Pons (tissue), 1 donor: ENCODE measurements at places on chromosomes 4 and X.

DNA sequence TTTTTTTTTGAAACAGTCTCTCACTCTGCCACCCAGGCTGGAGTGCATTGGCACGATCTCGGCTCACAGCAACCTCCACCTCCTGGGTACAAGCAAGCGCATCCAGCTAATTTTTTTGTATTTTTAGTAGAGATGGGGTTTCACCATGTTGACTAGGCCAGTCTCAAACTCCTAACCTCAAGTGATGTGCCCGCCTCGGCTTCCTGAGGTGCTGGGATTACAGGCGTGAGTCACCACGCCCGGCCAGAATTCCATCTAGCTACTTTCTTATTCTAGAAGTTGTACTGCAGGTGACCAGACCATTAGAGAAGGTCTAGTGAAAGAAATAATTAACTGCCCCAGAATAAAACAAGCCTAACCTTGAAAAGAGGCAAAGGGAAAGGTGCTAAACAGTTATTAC is 2.3 kb downstream of the LRBA start:
- no peak for DNase-seq

- DNase-seq = no peak
Measured at GRCh38 chr4:148292686-148293085, 149.5 kb downstream of the NR3C2 start.

GRCh38 chr4:71133491-71133890 is 140.0 kb downstream of the DCK start:
- DNase-seq = no peak

DNA sequence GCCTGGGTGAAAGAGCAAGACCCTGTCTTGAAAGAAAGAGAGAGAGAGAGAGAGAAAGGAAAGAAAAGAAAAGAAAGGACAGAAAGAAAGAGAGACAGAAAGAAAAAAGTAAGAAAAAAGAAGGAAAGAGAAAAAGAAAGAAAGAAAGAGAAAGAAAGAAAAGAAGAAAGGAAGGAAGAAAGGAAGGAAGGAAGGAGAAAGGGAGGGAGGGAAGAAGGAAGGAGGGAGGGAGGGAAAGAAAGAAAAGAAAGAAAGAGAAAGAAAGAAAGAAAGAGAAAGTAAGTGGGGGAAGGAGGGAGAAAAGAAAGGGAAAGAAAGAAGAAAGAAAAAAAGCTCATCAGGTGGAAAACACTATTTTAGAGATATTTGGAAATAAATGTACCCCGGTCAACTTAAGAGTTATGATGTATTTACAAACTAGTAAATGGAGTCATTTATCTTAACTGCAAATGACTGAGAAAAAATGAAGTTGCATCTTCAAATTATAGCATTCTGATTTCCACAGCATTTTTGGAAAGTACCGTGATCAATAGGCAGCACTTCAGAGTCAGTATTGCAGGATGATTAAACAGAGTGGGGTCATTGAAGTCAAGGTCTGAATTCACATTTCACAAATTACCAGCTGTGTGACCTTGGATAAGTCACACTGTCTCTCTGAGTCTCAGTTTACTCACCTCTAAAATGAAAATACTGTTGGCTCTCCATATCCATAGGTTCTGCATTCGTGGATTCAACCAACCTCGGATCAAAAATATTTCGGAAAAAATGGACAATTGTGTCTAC is 64.1 kb upstream of the SMAD1 start:
- no peak for DNase-seq

GRCh38 chrX:17471121-17471520 is 96.1 kb downstream of the NHS start:
- DNase-seq = no peak

DNA sequence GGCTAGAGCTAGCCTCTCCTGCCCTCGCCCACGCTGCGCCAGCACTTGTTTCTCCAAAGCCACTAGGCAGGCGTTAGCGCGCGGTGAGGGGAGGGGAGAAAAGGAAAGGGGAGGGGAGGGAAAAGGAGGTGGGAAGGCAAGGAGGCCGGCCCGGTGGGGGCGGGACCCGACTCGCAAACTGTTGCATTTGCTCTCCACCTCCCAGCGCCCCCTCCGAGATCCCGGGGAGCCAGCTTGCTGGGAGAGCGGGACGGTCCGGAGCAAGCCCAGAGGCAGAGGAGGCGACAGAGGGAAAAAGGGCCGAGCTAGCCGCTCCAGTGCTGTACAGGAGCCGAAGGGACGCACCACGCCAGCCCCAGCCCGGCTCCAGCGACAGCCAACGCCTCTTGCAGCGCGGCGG is at the start of gene AR:
Gene AR (plus strand): TSS at position 204 of the 400 bp plus-strand sequence. CDS start 1,126 bp downstream, outside the sequence.
- DNase-seq = no peak

- DNase-seq = no peak
Measured at GRCh38 chr4:185238750-185239149, 29.4 kb downstream of the SNX25 start.

DNA sequence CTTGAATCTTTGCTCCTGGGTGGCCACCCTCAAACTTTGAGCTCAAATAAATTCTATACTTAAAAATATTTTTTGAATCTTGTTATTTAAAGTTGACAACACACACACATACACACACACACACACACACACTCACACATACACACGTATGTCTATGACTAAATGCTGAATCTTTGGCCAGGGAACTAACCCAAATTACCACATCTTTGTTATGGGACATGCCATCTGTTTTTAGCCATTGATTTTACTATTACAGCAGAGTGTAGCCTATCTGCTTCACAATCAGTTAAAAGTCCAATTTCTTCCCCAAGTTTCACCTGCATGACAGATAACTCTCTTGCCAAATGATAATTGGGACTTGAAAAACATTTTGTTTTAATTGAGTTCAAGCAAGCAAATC is 45.0 kb upstream of the USP46 start:
- no peak for DNase-seq

DNA sequence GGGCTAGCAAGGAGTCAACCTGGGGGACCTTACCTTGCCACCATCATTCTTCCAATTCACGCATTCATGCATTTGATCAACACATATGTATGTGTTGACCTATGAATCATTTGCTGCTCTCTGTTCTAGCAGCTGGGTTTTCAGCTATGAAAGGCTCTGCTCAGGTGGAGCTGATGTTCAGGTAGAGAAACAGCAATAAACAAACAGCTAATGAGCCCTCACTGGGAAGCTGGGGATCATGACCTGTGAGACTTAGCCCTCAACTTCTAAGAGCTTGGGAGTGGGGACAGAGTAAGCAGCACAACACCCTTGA is 1.6 kb upstream of the OTOP1 start:
- no peak for DNase-seq

GRCh38 chrX:104270916-104271512 is 16.3 kb upstream of the ESX1 start:
- DNase-seq = peak; percentile 67

- DNase-seq = no peak
Measured at GRCh38 chr4:72325215-72325614, 243.8 kb downstream of the ADAMTS3 start.

DNA sequence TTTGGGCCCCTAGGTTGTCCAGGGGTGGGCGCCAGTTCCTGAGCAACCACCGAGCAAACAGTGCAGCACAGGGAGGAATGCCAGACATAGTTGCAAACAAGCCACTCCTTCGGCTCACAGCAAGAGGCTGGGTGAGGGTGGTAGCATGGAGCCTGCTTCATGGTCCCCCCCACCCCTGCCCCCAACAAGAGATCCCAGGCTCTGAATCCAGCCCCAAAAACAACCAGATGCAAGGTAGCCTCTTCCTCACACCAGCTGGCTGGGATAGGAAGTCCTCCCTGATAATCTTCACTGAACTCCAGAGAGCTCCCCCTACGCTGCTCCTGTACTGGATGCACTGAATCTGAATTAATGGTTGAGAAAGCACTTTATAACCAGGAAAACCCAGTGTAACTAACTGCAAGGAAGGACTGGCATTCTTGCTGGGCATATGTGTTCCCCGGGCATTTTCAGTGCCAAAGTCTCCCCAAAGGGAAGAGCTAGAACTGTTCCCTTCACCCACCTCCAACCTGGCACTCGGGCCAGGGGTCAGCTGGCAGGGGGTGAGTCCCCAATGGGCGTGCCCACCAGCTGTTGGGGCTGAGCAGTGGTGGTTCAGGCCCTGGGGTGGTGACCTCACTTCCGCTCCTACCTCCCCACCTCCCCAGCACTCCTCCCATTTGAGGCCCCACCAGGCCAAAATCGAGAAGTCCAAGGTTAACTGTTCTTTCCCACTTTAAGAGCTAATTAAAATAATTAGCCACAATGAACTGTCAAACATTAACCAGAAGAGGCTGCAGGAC is 1.5 kb downstream of the ELF4 start:
- no peak for DNase-seq

GRCh38 chrX:31715675-31716074 is 643.8 kb upstream of the FTHL17 start:
- DNase-seq = no peak

DNA sequence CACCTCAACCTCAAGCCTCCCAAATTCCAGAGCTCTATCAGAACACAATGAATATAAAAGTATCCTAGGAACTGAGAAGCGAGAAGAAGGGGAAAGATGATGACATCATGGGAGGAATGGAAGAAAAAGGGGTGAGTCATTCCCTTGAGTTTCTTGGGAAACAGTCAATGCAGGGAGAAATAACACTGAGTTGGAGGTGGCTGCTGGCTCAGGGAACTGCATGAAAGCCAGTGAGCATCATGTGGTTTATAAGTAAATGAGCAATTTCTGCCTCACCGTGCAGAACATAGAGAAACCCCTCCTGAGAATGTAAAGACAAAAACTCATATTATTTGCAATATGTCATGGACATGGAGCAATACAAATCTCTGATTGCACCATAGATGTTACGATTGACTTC is 73.3 kb downstream of the SHOX start:
- no peak for DNase-seq

DNA sequence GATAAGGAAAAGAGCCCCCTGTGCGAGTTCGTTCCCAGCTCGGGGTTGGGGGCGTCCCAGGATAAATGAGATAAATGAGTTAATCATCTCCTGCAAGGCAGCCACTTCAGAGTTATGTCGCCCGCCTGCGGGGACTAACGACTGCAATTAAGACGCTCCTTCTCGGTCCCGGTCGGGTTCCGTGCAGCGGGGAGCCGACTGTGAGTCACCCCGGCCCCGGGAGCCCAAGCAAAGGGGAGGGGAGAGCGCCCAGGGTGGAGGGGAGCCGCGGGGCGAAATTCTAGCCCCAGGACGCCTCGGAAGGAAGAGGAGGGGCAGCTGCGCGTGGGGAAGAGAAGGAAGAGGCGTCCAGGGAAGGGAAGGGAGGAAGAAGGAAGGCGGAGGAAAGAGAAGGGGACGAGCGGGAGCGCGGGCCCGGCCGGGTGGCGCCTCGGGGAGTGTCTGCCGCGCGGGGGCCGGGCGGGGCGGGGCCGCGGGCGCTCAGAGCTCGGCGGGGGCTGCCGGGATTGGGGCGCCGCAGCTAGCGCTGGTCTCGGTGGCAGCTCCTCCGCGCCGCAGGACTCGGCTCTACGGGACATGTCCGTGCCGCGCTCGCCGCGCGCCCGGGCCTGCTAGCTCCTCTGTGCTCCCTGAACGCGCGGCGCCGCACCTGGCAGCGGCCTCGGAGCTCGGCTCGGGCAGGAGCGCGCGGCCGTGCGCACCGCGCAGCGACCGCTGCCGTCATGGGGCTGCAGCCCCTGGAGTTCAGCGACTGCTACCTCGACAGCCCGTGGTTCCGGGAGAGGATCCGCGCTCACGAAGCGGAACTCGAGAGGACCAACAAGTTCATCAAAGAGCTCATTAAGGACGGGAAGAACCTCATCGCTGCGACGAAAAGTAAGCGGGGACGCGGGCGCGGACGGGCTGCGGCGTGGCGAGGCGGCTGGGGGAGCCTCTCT is at the start of gene ARHGAP10:
Gene ARHGAP10 (plus strand): TSS at position 509 of the 938 bp plus-strand sequence. CDS start 214 bp downstream, at position 723.
- DNase-seq = no peak

GRCh38 chrX:22155126-22155525 is 117.6 kb upstream of the CBLL2 start:
- DNase-seq = no peak

DNA sequence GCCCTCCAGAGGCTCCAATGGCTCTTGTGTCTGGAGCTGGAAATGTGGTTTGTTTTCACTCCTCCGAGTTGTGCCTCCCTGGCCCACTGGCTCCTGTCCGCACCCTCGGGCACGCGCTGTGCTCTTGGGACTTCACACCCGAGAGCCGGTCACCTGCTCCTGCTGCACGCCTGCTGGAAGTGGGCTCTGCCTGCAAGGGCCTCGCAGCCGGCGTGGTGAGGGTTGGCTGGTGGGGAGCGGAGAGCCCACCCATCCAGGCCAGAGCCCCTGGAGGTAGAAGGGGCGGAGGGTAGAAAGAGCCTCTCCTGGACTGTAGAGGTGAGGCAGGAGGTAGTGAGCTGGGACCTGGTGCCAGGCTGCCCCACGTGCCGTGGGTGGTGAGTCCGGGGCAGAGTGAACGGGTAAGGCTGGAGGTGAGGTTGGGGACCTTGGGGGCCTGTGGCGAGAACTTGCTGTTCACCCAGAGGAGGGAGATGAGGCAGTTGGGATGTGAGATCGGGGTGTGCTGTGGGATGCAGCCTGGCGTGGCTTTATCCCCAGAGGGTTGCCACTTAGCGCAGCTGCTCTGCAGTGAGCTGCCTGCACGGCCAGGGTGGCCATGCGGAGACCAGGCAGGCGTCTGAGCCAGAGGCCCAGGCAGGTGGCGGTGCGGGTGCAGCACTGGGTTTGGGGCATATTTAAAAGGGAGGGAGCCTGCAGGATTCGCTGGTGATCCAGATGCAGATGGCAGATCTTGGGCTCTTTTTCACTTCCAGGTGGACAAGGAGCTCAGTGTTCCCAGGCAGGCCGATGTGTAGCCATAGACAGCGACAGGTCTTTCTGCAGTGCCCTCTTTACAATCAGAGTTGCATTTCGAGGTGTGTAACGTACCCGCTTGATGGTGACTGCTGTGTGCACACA is 48.8 kb downstream of the PCGF3 start:
- no peak for DNase-seq

DNA sequence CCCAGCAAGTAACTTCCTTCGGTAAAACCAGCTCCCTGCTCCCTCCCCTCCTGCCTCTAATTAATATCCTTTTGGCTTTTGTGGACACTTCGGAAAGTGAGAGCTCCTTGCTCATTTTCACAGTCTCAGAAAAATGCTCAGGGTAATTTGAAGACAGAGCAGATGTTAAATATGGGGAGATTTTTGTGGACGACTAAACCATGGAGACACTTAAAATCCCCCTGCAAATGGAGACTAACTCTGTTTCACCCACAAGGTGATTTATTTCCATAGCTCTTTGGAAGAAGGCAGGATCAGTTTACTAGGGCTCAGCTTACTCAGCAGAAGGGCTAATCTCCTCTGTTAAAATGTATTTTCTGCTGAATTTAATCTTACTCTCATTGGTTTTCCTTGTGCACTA is 12.2 kb upstream of the AMOT start:
- no peak for DNase-seq

GRCh38 chr4:4693258-4693657 is 151.4 kb upstream of the STX18 start:
- no peak for DNase-seq

DNA sequence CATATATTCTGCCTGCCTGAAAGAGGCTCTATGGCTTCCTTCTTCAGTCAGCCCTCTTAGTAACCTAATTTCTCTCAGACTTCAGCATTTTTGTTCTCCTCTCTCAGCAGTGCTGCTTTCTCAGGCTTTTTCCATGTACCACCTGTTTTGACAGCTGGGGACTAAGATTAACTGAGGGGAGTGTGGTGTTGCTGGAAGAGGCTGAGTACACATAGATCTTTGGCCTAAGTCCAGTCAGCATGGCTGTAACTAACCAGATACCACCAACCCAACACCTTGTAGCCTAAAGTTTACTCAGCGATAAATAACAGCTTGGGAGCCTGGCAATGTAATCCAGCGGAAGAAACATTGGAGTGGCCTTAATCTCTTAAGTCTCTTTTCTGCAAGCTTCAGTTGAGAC is 85.5 kb downstream of the RTL3 start:
- DNase-seq = no peak

GRCh38 chr4:47915378-47915777 is 995 bp upstream of the NFXL1 start:
- no peak for DNase-seq
